Dermis blood vessel endothelial cell (primary cell): ENCODE measurements at places on chromosomes 7 and 10. TPM values are rescaled to one million over a fixed set of nuclear protein-coding genes. Genes with fewer than 3 reads are reported as not detected.

Gene ATAD1
- 34.9 and 38.3 TPM in 2 replicates for total RNA-seq

Gene LIPJ
- not detected in 2 replicates for total RNA-seq

Gene TUBAL3
- total RNA-seq, result 0.28 and 0.34 TPM in 2 replicates

Gene ZNF789
- 4.7 and 6.1 TPM in 2 replicates for total RNA-seq

Gene DAGLB
- total RNA-seq, result 20.2 and 22.6 TPM in 2 replicates

Gene CYP2C19
- total RNA-seq, result not detected in 2 replicates

Gene NANOS1
- 0.09 and 0.17 TPM in 2 replicates for total RNA-seq

Gene CFAP70
- 0.19 and 0.34 TPM in 2 replicates for total RNA-seq
